ENCODE measurements at places on chromosomes 2 and 18.

DNA sequence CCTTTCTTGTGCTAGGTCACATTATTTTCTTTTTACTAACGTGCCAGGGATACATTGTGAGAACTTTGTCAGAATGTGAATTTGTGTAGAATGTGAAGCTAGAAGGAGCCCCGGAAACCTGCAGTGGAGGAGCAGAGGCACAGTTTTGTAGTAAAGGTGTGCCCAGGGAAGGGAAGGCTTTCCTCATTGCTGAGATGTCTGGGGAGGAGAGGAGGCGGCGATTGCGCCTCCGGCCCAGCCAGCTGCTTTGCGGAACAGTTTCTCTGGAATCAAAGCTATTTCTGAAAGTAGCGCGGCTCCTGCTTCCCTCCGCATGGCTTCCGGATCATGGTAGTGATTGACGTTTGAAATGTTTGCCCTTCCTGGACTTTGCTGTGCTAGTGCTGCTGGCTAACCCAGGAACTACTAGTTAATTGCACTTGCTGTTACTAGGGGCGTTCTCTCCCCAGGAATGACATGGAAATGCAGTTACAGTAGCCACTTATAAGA lies 83.1 kb upstream of the RBM44 start:
- H3K27ac ChIP-seq = peak overlapping the region; percentile 41
- peak overlapping the region; percentile 58 for H3K4me3 ChIP-seq
- peaks cover 11% of the 10 kb centered on the region for H3K4me1 ChIP-seq
- DNase-seq = peak; percentile 67
- H3K27me3 ChIP-seq = no peaks in the 10 kb centered on the region
- no peaks in the 10 kb centered on the region for H3K36me3 ChIP-seq

GRCh38 chr2:96499061-96499960 lies 5.8 kb downstream of the NEURL3 start:
- peaks cover 22% of the 10 kb centered on the region for H3K4me1 ChIP-seq
- peaks cover 7% of the 10 kb centered on the region for H3K27me3 ChIP-seq
- no peak overlapping the region for H3K4me3 ChIP-seq
- no peaks in the 10 kb centered on the region for H3K36me3 ChIP-seq
- H3K27ac ChIP-seq = no peak overlapping the region
- DNase-seq = no peak

DNA sequence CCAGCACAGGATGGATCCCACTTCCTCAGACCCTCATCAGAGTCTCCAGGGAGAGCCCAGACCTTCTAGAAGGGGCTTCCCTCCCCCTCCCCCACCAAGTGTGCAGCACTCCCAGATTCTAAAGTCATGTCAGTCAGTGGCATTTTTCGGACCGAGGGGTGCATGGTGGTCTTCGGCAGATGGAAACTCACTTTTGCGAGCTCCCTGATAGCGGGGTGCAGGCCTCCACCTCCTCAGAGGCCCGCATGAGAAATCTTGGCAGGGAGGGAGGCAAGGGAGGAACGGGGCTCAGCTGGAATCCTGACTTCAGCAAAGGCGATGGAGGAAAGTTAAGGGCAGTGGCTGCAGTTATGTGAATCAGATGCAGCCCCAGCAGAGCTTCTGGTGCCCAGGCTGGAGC lies 58.2 kb downstream of the LONRF2 start:
- H3K36me3 ChIP-seq = no peaks in the 10 kb centered on the region
- peaks cover 2% of the 10 kb centered on the region for H3K27me3 ChIP-seq

- no peaks in the 10 kb centered on the region for H3K27me3 ChIP-seq
- no peak overlapping the region for H3K4me3 ChIP-seq
- no peaks in the 10 kb centered on the region for H3K4me1 ChIP-seq
- H3K27ac ChIP-seq = no peak overlapping the region
- DNase-seq = peak; percentile 45
These were observed 72.4 kb upstream of the ATP5MC3 start for GRCh38 chr2:175253871-175254270.

- no peak for DNase-seq
- H3K27ac ChIP-seq = no peak overlapping the region
- H3K4me1 ChIP-seq = no peaks in the 10 kb centered on the region
- no peak overlapping the region for H3K4me3 ChIP-seq
These were observed 55.7 kb upstream of the CTAGE1 start for GRCh38 chr18:22473366-22473765.

DNA sequence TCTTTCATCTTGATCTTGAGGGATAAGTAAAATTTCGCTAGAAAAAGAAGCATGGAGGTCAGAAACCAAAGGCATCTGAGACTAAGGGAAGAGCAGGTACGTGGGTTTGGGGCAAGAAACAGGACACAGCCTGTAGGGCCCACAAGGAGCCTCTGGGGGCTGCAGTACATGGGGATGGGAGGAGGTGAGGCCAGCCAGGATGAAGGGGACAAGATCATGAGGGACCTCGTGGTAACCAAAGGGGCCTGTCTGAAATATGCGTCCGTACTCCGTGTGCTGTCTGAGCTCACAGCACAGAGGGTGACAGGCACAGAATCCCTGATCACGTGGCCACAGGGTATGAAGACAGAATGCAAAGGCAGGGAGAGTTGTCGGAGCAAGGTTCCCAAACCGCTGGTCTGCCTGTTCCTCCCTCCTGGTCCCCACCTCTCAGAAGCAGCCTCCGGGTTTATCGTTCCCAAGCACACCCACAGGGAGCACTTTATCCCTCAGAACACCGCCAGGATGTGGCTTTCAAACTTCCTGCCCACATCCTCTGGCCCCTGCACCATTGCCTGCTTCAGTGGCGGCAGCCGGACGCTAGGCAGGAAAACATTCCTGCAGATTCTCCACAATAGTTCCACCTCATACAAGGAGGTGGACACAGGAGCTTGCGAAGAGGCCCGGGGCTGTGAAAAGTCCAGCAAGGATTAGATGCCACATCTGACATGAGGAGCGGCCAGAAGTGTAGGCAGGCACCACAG lies 12.0 kb downstream of the TMEM163 start:
- no peak for DNase-seq
- H3K4me1 ChIP-seq = no peaks in the 10 kb centered on the region
- no peaks in the 10 kb centered on the region for H3K36me3 ChIP-seq
